ENCODE measurements at places on chromosomes 7 and 10.

- no peak for DNase-seq
Measured at GRCh38 chr7:154903083-154903731, 99.7 kb downstream of the PAXIP1 start.

- no peak for DNase-seq
Measured at GRCh38 chr7:48628793-48629349, 295.5 kb upstream of the CDC14C start.

DNA sequence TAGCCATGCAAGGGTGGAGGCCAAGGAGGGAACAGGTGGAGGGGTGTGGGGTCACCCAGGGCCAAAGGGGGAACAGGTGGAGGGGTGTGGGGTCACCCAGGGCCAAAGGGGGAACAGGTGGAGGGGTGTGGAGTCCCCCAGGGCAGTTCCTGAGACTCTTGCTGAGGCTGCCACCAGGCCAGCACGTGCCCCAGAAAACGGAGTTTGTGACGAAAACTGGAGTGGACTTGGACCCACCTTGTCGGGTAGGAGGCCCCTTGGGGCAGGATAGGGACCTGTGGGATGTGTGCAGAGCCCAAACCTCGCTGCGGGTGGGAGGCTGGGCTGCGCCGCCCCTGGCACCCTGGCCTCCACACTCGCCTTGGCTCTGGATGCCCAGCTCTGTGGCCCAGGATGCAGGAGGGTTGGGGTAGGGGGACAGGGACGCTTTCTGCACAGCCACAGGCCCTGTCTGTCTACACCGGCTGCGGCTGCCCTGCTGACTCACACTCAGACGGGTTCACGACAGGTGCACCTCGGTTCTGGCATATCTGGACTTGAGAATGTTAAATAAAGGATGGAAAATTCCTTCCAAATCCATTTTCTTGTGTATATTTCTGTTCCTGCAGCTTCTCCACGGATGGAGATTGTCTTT lies 562 bp upstream of the ADGRA1 start:
- no peak for DNase-seq

- DNase-seq: no peak
Measured at GRCh38 chr7:14389181-14389591, 399.7 kb upstream of the ETV1 start.

DNA sequence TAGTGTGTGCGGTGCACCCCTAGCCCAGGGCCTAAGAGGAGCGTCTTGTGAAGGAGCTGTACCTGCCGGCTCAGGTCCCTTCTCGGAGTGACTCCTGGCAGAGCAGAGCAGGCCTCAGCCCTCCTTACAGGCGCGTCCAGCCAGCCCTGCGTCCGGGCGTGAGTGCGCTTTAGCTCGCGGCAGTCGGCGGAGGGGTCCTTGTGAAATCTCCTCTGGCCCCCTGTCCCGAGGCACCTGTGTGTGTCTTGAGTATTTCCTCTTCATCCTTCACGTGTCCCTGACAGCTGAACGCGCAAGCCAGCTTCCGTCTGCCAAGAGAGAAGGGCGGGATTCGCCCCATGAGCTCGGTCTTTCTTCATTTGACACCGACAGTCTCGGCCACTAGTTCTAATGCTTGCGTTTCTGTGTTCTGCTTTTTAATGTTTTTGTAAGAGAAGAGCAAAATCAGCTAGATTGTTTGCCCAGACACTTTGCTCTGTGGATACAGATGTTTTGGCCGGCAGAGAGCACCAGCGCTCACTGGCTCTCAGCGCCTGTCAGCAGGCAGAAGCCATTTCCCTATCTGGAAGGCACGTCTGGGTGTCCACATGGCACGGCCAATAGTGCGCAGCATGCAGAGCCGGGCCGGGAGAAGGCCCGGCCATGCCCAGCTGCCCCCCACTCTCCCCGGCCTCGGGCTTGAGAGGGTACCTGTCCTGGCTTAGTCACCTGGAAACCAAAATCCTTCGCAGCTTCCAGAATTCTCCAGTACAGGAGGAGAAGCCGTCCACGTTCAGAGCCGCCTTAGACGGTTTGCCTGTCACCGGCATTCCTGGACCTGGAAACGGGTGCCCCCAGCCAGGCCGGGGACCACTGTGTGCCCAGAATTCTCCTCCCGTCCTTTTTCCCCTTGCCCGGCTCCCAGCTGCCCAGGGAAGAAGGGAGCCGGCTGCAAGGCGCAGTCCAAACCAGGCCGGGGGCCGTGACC lies 7.0 kb downstream of the GET4 start:
- no peak for DNase-seq

- DNase-seq: no peak
Measured at GRCh38 chr7:154912871-154913637, 89.9 kb downstream of the PAXIP1 start.

DNA sequence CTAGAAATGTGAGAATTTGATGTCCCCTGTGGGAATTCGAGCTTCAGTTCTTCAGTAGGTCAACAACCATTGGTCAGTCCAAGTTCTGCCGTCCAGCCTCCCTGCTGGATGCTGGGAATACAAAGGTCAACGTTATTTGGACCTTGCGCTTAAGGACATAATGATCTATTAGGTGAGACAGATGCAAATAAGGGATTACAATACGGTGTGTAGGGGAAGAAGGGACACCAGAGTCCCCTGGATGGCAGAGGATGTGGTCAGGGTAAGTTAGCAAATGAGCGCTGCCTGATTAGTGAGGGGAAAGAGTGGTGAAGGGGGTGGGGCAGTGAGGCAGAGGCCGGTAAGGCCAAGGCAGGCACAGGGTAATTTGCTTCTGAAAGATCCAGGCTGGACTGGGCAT lies 16.2 kb downstream of the CCNY start:
- no peak for DNase-seq

GRCh38 chr7:108308276-108308675 lies 148.0 kb downstream of the NRCAM start:
- no peak for DNase-seq

DNA sequence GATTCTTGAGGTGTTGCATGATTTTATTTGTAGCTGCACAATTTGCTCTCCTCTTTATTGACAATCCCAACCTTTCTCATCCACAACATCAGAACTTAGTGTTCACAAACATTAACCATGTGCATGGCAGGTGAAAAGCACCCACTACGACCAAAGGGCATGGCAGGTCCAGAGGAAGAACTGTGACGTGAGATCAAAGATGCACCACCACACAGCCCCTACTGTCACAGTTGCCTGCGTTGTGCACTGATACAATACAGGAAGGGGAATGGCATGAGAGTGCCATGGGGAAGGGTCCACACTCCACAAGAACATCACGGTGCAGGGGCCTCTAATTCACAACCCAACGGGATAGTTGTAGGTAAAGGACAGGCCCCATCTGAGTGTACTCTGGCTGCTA lies 217.1 kb upstream of the PFKP start:
- no peak for DNase-seq

All from stimulated activated CD4-positive, alpha-beta T cell treated with anti-CD3 and anti-CD28 coated beads, Interleukin-2, amount 100 ng/mL, for 24 hours (primary cell).